ENCODE measurements at places on chromosomes 3 and 15.

- DNase-seq: no peak
Measured at GRCh38 chr15:62641825-62642224, 400.7 kb upstream of the TPM1 start.

- DNase-seq: no peak
Measured at GRCh38 chr3:23183731-23184130, 19.4 kb upstream of the UBE2E2 start.

DNA sequence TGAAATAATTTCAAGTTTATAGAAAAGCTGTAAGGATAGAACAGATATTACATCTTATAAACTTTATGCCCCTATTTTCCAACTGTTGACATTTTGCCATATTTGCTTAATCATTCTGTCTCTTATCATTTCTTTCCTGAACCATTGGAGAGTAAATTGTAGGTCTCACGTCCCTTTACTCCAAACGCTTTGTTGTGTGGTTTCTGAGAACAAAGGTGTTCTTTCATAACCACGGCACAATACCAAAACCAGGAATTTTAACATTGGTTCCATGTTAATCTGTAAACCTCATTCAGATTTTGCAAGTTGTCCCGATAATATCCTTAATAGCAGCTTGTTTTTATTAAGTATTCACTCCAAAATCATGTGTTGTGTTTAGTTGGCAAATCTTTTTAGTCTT lies 134.8 kb downstream of the AKAP13 start:
- DNase-seq: no peak

- no peak for DNase-seq
Measured at GRCh38 chr3:43606284-43606683, 15.5 kb downstream of the ANO10 start.

DNA sequence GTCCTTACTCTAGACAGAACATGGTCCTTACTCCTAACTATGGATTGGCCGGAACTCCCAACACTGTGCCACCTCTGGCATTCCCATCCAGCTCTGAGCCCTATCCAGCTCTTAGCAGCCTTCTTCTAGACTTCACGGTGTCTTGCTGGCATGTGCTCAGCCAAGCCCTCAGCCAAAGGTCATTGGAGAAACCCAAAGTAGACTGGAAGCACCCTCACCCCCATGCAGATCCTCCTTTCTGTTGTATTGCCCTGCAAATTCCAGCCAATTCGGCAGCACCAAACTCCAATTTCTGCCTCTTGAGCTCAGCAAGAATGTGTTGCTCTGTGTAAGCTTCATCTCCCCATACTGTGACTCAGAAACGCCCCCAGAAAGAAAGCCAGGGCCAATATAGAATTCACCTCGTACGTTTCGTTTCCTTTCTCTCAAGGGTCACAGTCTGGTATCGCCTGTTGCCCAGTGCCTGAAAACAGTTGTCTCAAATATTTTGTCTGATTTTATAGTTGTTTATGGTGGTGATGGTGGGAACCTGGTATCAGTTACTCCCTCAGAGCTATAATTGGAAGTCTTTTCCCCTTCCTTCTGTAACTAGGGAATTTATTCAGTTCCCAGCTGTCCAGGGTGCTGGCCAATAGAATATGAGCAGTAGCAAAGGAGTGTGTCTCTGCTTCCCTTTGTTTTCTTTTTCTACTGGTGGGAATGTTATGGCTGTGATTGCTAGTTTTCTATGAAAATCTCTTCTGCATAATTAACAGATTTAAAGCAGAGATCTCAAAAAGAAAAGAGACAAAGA lies 28.4 kb upstream of the EPHB3 start:
- no peak for DNase-seq

GRCh38 chr3:24485511-24485910 lies 9.1 kb downstream of the THRB start:
- no peak for DNase-seq

DNA sequence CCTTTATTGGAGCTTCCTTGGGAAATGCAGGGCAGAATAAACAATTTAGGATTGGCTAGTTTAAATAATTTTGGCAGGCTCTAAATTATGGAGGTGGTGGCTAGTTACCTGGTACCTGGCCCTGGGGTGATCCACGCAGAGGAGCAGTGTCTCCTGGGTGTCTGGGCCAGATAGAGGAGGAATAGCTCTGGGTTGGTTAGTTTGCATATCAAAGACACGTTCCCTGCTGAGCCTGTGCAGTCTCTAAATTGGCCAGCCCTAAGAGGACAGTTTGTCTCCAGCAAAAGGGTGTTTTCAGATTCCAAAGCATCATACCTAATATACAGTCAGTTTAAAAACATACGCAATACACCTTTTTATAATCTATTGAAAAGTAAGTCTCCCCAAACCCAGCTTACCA lies 333.3 kb upstream of the TPM1 start:
- DNase-seq: no peak

DNA sequence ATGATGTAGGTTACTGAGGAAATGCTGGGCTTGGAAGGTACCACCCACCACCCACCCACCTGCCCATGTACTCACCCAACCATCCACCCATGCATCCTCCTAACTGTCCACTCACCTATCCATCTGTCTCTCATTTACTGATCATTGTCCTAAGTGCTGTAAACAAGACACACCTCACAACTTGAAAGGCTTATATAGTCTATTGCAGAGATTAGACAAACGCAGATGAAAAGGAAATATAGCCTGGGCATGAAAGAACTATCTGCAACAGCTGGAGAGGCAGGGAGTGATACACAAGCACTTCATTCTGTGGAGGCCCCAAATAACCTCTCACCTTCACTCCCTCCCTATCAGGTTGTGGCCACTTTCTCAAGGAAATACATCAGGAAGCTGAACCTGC lies 54.0 kb downstream of the DAPK2 start:
- no peak for DNase-seq

GRCh38 chr15:91202510-91203102 lies 102.5 kb downstream of the SV2B start:
- no peak for DNase-seq

DNA sequence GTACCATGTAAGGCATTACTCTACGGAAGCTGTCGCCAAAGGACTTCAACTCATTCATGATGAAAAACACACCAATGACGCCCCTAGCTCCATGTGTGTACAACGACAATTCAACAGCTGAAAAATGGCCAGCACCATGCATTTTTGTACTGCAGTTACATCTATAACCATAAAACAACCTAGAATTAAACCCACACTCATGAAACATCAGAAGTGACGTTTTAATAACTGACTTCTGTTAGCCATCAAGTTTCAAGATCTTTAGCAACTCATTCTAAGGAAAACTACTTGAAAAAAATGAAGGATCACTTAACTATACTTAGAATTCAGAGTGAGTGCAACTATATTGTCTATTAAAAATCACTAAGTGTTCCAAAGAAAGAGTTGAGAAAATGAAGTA lies 84.9 kb downstream of the RFTN1 start:
- no peak for DNase-seq

DNA sequence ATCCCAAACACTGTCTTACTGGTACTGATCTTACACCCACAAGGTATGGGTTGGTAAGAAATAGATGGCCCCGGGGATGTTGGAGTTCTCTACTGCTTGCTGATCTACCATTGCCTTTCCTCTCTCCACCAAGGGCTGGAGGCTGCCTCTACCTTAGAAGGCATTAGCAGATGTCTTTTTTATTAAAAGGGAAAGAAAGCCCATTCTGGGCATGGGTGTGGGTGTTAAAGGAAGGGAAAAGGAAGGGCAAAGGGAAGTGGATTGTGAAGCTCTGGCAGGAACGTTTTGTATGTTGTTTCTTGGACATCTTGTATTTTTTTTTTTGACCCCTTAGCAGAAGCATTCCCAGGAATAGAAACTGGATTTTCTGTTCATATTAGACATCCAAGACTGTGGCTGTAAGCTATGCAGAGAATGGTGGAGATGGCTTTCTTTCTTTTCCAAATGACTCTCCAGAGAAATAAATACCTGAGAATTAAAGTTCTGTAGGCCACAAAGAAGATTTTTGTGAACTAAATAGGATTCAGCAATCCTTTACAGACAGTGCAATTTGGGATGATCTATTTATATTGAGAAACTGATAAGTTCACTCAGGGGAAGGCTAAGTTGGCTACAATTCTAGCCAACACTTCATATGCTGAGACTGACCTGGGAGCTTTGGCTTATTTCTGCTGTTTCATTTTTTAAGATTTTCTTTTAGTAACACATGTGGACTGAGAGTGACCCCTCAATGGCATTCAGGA lies 108.8 kb downstream of the TOP2B start:
- DNase-seq: no peak

GRCh38 chr3:189508784-189509501 lies 122.2 kb upstream of the TP63 start:
- DNase-seq: no peak
